ENCODE measurements at places on chromosomes 16 and 17. TPM values are rescaled to one million over a fixed set of nuclear protein-coding genes. Genes with fewer than 3 reads are reported as not detected.

- DNase-seq: no peak
These were observed 59.4 kb upstream of the ALOX12 start for GRCh38 chr17:6936370-6937028.

DNA sequence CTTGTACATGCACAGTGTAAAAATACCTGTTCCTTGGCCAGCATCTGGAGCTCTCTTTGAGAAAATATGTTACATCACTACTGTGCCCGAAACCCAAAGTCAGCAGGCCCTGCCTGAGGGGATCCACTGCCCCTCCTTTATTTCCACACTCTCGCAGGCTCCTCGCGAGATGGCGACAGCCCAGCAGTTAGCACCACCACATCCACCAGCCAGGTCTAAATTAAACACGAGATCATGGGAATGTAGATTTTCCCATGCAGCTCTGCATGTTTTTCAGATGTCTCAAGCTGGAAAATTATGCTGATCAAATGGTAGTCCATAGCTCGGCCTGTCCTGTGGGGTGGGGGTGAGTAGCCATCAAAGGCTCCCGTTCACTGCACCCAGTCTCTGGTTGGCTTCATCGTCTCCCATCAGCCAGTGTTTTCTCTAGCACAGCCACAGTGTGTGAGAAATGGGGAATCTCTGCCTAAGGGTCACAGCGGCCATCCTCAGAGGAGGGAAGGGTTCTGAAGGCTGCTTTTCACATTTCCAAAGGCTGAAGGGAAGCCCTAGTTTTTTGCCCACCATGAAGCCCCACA, 34.7 kb downstream of the EPN2 start:
- DNase-seq: no peak

Gene FZD2
- not detected for total RNA-seq

Gene TBKBP1
- 21.4 TPM for total RNA-seq

Gene HYDIN
- total RNA-seq: 0.31 TPM

All from activated naive CD4-positive, alpha-beta T cell treated with anti-CD3 and anti-CD28 coated beads, Interleukin-2, amount 50 U/mL, for 72 hours (primary cell).